CD4-positive, alpha-beta T cell treated with Interferon alpha-2 for 1 hour (primary cell): ENCODE measurements at places on chromosomes 3 and 15.

DNA sequence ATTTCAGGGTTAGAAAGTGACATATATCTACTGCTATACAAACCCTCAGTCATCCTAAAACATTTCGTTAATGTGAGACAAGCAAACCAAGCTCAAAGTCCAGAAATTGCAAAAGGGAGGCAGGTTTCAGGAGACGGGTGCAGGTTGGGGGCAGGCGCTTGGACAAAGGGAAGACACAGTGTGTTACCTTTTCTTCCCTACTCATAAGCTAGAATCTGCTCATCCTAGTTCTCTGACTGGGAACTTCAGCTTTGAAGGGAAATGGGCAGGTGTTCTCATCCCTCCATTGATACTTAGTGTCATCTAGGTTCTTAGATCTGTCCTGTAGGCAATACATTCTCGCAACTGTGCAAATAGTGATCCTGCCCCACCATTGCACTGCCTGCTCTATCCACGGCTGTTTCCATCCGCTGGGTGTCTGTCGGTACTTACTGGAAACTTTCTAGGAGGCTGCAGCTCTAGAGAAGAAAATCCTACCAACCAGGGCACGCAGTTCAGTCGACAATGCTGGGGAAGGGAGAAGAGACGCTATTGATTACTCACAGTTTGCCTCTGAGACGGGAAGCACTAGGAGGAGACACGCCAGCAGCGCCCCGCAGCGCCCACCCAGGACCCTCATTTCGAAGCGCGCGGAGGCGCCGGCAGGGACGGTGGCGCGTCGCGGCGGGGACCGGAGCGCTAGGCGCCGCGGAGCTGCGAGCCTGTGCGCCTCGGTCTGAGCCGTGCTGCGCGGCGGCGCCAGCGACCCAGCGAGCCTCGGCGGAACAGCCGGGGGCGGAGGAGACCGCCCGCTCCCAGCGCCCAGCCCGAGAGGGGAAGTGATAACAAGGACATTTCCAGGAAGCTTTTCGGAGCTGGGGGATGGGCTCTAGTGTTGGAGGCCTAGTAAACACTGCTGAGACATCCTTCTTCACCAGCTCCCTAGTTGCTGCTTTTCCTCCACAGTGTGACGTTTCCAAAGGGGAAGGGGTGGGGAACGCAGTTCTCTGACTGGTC, at the start of gene PROS1:
PROS1 (minus strand) TSS at position 766 of the 996 bp plus-strand sequence; CDS start at position 619, 147 bp downstream.
- DNase-seq: peak; percentile 50

DNA sequence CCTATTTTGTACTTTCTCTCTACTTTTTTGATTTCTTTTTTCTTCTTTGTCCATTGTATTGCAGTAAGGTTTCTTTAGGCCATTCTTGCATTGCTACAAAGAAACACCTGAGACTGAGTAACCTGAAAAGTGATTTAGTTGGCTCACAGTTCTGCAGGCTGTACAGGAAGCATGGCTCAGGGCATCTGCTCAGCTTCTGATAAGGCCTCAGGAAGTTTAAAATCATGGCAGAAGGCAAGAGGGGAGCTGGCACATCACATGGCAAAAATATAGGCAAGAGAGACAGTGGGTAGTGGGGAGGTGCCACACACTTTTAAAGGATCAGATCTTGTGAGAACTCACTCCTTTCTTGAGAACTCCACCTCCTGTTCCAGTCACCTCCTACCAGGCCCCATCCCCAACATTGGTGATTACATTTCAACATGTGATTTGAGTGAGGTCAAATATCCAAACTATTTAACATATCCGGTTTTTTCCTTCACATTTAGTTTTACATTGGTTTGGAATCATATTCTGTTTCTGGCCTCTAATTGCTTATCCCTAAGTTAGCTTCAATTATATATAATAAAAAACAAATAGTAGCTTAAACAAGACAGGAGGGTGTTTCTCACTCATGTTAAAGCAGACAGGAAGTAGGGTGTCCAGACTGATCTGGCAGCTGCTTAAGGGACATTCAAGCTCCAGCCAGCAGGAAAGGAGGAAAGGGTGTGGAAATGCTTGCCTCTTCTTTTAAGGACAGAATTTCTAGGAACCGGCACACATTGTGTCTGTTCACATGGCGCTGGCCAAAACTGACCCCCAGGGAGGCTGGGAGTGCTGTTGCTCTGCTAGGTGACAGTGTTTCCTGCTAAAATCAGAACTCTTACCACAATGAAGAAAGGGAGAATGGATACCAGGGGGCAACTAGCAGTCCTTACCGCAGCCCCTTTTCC, 28.8 kb upstream of the SKOR1 start:
- no peak for DNase-seq

DNA sequence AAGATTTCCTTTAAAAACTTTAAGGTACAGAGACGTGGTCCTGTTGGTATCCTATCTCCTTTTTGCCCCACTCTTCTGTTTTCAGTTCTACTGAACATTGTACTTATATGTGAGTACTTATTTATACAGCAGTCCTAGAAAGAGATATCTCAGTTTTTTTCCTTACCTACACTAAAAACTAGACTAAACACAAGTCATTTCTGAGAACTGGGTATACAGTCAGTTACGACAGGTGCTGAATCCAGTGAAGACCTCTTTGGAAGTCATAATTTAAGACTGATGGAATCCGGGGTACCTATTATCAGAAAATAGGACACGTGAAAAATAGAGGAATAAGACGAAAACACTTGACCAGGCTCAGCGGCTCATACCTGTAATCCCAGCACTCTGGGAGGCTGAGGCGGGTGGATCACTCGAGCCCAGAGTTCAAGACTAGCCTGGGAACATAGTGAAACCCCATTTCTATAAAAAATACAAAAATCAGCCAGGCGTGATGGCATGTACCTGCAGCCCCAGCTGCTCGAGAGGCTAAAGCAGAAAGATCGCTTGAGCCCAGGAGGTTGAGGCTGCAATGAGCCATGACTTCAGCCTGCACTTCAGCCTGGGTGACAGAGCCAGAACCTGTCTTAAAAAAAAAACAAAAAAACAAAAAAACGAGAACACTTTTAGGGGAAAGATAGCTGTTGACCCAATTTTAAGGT, 76.3 kb downstream of the KLHL25 start:
- DNase-seq: no peak

- DNase-seq: peak; percentile 36
Measured at GRCh38 chr15:73305331-73306211, 63.2 kb downstream of the HCN4 start.

DNA sequence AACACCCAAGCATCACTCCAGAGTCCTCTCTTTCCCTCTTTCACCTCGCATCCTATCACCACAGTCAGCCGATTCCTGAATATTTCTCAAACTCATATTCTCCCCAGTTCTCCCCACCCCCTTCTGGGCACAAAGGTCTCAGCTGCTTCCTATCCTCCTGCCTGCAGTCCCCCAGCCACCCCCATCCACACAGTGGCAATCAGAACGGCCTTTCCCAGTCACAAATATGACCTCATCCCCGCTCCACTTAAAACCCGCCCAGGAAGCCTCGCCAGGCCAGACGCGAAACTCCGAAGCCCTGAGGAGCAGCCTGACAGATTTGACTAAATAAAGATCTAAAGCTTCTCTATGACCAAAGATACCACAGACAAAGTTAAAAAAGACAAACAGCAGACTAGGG, 49.9 kb upstream of the LINGO1 start:
- DNase-seq: no peak

- no peak for DNase-seq
Measured at GRCh38 chr3:195701042-195701915, 19.5 kb upstream of the MUC20 start.

DNA sequence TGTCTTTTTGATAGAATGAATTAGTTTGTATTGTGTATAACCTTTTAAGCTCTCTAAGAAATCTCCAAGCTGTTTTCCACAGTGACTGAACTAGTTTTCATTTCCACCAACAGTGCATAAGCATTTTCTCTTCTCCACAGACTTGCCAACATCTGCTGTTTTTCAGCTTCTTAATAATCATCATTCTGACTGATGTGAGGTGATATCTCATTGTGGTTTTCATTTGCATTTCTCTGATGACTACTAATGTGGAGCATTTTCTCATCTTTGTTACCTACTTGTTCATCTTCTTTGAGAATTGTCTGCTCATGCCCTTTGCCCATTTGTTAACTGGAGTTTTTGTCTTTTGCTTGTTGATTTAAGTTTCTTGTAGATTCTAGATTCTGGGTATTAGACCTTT, 777.5 kb downstream of the OTOL1 start:
- no peak for DNase-seq

- no peak for DNase-seq
Measured at GRCh38 chr15:93418566-93418965, 329.6 kb upstream of the RGMA start.

DNA sequence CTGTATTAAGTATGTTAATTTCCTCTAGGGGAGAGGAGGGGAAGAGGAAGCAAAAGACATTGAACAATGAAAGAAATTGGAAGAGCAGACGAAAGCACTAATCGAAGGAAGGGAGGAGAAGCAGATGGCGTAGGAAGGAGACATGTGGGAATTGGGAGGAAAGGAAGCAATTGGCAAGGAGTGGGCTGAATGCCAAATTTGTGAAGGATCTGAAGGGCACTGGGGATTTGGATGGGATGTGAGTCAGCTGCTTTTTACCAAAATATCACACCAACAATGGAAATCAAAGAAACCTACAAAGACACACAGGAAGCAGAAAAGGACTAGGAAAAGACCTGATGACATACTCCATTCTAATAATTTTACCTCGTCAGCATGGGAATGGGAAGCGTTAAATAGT, 1029.8 kb downstream of the ROBO1 start:
- no peak for DNase-seq

DNA sequence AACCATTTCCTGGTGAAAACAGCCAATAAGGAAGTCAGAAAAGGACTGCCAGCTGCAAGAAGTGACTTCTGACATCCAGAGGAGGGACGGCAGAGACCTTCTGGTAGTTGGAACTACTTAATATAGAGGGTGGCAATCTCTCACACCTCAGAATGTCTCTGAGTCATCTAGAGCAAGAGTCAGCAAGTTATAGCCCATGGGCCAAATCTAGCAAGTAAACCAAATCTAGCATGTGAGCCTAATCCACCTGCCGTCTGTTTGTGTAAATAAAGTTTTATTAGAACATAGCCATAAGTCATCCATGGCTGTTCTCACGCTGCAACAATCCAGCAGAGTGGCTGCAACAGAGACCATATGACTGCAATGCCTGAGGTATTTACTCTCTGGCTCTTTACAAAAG, 160.5 kb upstream of the NR2E3 start:
- DNase-seq: no peak

GRCh38 chr3:57890874-57891273, 117.3 kb upstream of the FLNB start:
- DNase-seq: no peak

DNA sequence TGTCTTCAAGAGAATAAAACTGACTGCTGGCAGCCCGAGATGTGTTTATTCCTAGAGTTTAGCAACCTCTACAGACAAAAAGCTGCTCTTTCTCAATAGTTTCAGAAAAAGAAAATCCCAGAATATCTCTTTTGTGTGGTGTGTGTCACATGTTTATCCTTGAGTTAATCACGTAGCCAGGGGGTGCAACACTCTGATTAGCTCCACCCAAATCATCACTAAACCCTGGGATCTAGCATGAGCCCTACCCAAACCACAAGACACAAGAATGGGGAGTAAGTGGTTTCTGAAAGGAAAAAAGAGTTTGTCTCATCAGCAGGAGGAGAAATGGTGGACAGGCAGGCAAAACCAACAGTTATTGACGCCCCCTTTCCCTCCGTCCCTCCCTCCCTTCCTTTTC, 78.5 kb upstream of the AGBL1 start:
- DNase-seq: no peak

DNA sequence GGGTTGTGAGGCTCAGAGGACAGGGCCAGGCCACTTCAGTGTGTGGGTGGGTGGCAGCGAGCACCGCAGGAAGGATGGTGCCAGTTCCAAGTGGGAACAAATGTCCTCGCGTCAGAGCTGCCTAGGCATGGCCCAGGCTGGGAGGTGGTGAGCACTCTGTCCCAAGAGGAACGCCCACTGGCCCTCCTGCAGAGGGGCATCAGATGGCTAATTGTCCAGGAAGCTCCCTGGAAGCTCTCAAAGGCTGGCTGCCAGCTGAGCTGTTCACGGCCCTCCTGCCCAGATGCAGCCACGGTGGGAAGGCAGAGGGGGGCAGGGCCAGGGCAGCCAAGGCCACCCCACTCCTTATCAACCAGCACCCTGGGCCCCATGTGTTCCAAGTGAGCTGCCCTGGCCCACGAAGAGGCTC, 55.2 kb downstream of the IQSEC1 start:
- no peak for DNase-seq

- DNase-seq: no peak
Measured at GRCh38 chr15:56886363-56886931, 32.0 kb upstream of the TCF12 start.

GRCh38 chr15:76343313-76343996, 6.9 kb downstream of the ISL2 start:
- no peak for DNase-seq

DNA sequence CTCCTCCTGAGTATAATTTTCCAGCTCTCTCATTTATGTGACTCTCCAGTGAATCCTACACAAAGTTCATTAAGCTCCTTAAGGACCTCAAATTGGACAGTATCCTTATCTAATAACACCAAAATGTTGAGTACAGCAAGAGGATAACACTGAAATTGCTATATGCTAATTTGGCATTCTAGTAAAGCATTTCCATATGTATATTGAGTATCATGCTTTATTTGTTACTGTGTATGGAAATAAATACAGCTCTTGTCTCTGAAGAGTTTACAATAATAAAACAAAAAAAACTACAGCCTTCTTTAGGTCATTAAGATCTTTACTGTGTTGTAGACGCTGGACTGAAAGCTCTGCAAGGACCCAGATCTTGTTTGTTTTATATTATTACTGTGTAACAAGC, 1341.3 kb downstream of the ROBO1 start:
- DNase-seq: no peak

DNA sequence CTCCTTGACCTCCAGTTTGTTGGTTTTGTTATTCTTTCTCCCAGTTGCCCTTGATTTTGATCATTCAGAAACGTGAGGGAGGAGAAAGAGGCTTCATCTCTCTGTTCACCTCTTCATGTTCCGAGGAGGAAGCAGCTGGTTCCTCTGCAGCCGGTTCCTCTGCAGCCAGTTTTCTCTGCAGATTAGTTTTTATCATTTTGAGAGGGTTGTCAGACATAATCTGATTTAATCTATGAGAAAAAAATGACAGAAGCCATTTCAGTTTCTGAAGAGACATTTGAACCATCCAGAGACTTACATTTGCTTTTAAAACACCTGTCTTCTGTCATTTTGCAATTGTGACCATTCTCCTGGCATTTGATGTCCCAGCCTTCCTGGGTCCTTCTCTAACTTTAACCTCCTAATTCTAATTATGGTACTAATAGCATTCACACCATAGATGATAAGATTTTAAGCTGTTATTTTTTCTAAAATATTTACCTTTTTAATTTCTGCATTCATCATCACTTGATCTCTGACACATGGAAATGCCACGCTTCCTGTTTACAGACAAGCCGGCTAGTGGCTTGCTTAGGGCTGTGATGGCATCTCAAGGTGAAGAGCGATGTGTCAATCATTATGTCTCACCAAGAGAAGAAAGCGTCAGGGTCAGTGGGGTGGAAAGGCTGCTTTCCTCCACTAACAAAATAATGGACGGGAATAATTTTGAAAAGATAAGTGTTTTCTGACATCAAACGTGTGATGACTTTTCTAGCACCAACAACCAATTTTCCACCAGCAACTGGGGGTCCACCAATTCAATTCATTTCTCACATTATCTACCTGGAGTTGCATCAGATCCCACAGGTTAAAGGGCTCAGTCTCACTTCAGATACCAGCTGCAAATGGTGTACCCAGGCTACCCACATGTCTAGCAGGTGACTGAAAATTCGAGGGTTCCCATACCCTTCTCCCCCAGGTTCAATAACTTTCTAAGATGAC, 76.4 kb downstream of the CHRNA7 start:
- no peak for DNase-seq

- no peak for DNase-seq
Measured at GRCh38 chr15:80667936-80668335, 27.2 kb upstream of the ABHD17C start.

GRCh38 chr3:17945018-17945798, 202.8 kb upstream of the TBC1D5 start:
- DNase-seq: no peak
